ENCODE measurements at places on chromosomes 11 and 22.

GRCh38 chr11:79670882-79671281, 230.1 kb upstream of the TENM4 start:
- DNase-seq = no peak

GRCh38 chr11:27509908-27510307, 3.3 kb upstream of the LIN7C start:
- no peak for DNase-seq

- no peak for DNase-seq
Observed at GRCh38 chr11:116473790-116474346, 298.9 kb downstream of the BUD13 start.

GRCh38 chr22:41857155-41857859, 24.4 kb downstream of the SREBF2 start:
- peak; percentile 62 for DNase-seq

DNA sequence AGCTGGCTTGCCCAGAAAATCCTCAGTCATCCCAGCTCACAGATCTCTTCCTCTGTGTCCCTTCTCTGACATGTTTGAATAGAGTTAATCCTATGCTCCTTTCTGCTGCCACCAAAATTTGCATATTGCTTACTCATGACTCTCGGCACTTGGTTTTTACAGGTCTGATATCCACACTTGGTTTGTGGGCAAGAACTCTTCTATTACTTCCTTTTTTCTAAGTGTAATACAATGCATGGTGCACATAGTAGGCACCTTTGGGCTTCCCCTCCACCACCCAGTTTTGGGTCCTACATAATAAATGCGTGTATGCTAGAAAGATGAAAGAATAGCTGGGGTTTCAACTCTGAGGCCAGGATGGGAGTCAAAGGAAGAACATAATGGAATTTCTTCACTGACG, 69.7 kb upstream of the GRK3 start:
- no peak for DNase-seq

- no peak for DNase-seq
Observed at GRCh38 chr11:61963016-61963281, 4.5 kb downstream of the FTH1 start.

- DNase-seq = no peak
Observed at GRCh38 chr11:96134602-96135001, 208.4 kb downstream of the MAML2 start.

GRCh38 chr11:41377709-41378394, 81.6 kb downstream of the LRRC4C start:
- no peak for DNase-seq

- DNase-seq = no peak
Observed at GRCh38 chr11:134644476-134645456, 232.7 kb upstream of the B3GAT1 start.

GRCh38 chr22:42934338-42934737, 77.3 kb upstream of the ARFGAP3 start:
- DNase-seq = no peak

DNA sequence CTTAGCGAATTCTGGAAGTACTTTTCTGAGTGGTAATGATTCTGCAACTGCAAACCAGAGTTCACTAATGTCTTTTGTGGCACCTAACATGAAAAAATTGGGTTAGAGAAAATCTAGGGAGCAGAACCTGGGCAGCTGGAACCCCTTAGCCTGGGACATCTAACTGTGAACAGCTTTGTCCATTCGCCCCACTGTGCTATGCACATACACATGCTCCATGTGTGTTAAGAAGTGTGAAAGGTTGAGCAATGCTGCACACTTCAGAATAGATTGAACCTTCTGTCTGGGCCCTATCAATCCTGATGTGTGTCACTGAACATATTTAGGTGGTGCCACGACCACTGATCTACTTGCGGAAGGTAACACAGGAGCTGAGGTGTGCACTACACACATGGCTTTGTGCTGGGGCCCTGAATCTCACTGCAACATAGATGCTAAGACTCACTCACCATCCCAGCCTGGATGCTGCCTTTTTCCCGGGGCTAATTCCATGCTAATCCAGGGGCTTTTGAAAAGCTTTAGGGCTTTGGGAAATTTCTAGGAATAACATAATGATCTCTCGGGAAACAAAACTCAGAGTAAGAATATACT, 976.2 kb downstream of the NTM start:
- no peak for DNase-seq

Data from activated T-helper 1 cell treated with anti-CD3 and anti-CD28 coated beads, Interleukin-2, amount 50 U/mL, for 16 hours (primary cell).